DMS 273 treated with DMSO at 0.1 percent for 48 hours (cell line): ENCODE measurements at places on chromosomes 16 and 17.

DNA sequence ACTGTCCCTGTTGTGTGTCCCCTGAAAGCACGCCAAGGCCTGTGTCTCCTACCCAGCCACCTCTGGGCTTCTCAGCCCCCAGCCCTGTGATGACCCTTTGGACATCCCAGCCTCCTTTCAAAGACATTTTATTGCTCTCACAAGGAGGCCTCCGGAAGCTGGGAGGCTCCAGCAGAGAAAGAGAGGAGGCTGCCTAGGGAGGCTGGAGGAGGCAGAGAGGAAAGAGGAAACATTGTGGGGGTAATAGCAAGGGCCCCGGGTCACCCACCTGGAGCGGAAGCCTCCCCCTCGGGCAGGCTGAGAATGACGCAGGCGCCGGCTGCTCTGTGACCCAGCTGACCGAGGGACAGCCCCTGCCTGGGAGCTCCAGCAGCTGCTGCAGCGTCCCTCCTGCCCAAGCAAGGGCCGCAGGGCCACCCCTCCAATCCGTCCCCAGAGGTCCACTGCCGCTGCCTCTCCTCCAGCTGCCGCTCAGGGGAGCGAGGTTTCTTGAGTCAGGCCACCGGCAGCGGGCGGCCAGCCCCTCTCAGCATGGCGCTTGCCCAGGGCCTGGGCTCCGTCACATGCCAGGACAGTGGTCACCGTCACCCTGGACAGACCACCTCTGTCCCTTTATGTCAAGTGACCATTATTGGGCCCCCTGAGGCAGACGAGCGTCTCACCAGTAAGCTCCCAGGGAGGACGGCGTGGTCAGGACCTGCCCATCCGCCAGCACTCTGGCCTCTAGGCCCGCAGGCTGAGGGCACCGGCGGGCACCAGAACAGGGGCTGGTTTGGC lies 29.3 kb downstream of the ACTG1 start:
- no peak for DNase-seq

DNA sequence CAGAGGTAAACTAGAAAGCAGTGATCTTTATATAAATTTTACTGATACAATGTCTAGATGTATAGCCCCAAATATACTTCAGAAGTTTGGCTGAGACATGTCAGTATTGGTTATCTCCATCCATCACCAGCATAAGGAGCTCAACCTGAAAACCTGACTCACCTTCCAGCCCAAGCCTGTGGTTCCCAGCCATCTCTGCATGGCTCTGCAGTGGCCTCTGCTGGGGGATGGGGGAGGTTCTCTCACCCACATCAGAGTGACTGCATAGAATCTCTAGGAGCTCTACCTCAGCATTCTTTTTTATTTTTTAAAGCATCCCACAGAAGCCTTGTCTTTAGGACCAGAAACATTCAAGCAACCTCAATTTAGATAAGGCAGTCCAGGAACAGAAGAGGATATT lies 27.3 kb downstream of the USP7 start:
- DNase-seq: no peak

DNA sequence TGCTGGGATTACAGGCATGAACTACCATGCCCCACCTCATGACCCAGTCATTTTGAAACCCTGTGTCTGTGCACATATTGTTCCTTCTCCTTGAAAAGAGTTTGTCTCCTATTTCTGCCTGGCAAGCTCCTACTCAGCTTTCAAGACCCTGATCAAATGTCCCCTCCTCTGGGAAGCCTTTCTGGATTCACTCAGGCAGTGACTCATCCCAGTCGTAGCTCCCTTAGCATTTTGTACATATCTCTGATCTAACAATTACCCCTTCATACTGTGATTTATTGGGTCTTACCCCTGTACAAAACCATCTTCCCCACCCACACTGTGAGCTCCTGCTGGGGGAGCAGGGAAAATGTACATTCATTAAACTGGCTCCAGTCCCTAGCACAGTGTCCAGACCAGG lies 18.1 kb upstream of the ABCC12 start:
- no peak for DNase-seq

GRCh38 chr17:11719856-11720255 lies 121.6 kb downstream of the DNAH9 start:
- DNase-seq: no peak

DNA sequence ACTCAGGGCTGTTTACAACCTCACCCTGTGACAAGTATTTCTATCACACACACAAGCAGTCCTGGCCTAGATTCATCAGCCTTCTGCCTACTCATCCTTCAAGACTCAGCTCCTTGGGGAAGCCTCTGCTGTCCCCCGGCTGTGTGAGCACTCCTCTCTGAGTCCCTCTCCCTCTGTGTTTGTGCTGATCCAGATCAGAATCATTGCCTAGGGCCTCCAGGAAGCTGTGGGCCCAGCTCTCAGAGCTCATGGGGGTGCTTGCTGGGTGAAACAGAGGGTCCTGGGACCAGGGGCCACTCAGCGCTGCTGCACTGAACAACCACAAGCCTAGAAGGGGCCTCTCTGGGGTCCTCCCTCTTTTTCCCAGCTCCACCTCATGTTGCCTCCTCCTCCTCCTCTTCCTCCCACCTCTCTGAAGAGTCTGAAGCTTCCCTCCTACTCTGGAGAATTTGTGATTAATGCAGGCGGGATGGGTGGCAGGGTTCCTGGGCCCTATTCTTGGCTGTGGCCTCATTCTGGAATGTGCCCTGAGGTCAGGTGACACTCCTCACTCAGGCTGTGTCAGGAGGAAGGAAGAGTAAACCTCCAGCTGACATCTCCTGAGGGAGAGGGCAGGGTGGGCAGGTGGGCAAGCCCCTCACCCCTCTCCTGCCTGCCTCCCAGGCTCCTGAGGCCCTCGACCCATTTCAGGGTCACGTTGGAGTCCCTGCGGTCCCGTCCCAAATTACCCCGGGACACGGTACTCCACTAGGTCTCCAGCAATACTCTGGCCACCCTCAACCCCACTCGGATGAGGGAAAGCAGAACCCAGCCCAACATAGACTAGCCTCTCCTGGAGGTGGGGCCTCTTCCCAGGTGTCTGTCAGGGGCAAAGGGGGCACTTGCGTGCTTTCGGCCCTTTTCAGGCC lies 10.1 kb downstream of the WFIKKN2 start:
- DNase-seq: no peak

GRCh38 chr16:50731130-50731988 lies 10.5 kb upstream of the CYLD start:
- no peak for DNase-seq

DNA sequence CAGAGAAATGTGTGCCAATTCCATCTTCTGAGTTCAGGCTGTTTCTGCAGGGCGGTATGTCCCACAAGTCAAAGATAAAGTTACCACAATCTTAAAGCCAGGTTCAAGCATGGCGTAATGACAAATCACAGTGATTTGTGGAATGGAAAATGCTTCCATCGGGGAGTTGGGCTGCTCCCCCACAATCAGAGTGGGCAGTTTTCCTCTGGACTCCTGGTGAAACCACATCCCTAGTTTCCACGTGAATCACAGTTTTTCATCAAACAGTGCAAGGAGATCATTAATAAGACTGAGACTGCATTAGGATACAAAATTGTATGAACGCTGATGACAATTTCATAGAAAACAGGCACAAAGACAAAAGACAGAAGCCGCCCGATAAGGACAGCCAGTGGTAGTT lies 3.6 kb downstream of the LITAF start:
- DNase-seq: no peak

GRCh38 chr16:70706948-70707465 lies 21.2 kb upstream of the MTSS2 start:
- no peak for DNase-seq

DNA sequence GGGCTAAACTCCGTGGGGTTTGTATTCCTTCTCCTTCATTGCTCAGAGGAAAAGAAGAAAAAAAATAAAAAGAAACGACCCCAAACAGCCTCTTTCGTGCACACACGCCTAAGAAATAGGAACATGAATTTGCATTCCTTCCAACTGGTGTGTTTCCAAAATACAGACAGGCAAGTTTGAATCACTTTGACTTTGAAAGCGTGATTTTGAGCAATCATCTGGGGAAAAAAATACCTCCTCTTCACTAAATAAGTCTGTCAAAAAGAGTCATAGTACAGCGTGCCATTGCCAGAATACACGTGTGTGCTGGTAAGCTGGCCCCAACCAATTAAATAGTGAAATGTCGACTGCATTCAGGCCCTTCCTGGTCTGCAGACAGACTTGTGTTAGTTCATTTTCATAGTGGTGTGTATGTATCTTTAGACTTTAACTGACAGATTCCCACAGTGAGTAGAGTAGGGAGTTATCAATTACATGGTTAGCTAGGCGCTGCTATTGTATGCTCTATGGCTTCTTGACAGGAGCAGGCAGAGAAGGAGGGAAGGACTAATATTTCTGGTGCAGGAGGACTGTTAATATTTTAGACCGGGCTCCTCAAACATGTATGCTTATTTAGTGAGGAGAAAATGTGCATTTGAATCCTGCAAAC lies 618.3 kb downstream of the MAF start:
- DNase-seq: no peak

DNA sequence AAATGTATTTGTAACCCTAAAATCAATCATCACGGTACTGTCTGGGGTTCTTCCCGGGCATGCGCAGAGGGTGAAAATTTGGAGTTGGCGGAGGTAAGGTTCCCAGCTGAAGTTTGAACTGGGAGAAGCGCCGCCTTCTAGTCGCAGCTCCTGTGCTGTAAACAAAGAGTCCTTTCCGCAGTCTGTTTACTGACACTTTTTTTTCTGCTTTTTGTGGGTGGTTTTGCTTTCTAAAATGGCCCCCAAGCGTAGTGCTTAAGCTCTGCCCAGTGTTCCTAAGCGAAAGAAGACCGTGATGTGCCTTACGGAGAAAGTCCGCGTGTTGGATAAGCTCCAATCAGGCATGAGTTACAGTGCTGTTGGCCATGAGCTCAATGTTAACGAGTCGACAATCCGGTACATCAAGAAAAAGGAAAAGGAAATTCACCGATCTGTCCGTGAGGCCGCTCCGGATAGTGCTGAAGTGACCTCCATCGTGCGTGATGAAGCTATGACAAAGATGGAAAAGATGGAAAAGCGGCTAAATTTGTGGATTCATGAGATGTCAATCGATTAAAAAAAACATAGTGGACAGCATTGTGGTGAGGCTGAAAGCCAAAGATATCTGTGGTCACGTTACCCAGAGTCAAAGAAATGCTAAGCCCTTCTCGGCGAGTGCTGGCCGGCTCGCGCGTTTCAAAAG lies 570 bp upstream of the CFDP1 start:
- peak; percentile 90 for DNase-seq

GRCh38 chr16:49799172-49799571 lies 56.7 kb downstream of the ZNF423 start:
- peak; percentile 30 for DNase-seq

DNA sequence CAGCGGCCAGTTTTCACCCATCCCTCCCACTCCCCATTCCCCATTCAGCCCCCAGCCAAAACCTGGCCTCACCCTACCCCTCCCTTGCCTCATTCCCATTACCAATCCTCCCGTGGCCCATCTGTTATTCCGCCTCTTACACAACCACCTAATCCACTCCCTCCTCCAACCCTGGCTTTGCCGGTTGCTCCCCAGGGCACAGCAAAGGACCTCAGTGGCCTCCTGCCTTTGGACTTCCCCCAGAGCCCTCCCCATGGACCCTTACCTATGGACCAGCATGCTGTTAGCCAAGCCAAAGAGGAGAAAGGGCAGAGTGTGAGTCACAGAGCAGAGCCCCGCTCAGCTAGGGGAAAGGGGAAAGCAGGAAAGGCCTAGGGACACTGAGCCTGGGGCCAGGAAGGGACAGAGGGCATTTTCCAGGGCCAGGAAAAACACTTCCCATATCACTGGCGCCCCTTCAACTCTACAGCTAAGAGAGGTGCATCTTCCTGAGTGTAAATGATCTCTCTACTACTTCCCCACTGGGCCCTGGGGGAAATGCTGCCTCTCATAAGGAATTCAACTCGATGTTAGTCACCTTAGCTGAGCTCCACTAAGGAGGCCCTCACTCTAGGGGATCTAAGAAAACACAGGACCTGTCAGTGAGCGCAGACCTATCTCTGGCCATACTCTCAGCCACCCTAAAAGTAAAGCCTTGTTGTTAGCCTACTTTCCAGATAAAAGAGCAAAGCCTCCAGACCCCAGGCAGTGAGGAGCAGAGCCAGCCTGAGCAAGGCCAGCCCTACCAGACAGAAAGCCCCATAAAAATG lies 10.6 kb downstream of the PEMT start:
- DNase-seq: no peak

DNA sequence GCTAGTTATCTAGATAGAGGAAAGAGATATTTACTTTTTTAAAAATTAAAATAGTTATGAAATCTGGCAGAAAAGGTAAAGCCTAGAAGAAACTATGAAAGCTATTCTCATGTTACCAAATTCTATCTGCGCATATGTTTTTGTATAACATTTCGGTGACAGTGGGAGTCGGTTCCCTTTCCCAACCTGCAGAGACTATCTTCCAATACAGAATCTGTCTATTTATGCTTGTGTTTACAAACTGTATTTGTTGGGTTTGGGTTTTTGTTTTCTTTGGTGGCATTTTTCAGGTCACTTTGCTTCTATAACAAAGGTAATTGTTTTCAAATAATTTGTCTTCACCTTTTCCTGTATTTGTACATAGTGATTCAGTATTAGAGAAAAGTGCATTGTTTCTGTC lies 69.8 kb downstream of the YPEL2 start:
- no peak for DNase-seq

DNA sequence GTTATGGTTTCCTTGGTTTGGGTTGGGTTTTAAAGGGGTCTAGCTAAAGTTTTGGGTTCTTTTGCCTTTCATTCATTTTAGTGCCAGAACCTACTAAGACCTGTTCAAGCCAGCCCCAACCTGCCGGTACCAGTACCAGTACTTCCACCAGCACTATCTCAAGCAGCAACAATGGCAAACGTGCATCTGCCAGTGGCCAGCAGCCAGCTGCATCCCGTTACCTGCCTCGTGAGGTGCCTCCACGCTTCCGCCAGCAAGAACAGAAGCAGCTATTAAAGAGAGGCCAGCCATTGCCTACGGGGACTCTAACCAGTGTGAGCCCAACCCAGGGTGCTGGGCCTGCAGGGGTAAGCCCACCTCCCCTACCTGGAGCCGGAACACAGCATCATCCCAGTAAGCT lies 72.9 kb downstream of the TNRC6C start:
- no peak for DNase-seq

GRCh38 chr17:79415365-79415764 lies 195.5 kb downstream of the RBFOX3 start:
- no peak for DNase-seq

DNA sequence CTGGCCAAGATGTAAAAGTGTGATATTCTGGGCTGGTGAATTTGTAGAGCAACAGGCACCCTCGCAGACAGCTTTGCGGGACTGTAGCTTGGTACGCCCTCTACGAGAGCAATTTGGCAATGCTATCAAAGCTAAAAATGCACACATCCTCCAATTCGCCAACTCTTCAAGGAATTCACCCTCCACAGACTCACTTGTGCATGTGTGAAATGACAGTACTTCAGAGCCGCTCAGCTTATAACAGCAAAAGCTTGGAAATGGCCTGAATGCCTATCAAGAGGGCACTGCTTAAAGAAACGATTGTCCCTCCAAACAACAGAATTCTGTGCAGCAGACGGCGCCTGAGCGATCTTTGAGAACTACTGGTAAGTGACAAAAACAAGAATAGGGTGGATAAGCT lies 130.8 kb downstream of the SDK2 start:
- no peak for DNase-seq

GRCh38 chr17:43142153-43142552 lies 17.0 kb upstream of the BRCA1 start:
- DNase-seq: no peak
